ENCODE measurements at places on chromosomes 3 and 15.

GRCh38 chr3:151002003-151002981 lies 29.8 kb upstream of the CLRN1 start:
- DNase-seq, result no peak

DNA sequence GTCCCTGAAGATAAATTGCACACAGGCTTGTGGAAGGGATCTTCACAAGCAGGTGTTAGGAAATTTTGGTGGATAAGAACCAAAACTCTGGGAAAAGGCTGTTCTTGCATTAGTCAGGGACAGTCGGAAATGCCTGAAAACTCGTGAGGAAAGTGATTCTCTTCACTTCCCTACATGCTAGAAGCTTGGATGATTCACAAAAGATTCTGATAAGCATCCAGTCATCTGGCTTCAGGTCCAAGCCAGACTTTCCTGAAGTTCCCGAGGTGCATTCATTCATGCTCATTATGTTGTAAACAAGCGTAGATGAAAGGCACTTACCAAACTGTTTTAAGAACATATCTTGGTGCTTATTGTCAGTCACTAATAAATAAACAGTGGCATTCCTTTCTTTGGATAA lies 1028.7 kb downstream of the NTRK3 start:
- DNase-seq, result no peak

- no peak for DNase-seq
Measured at GRCh38 chr3:10616321-10616720, 110.9 kb upstream of the ATP2B2 start.

- DNase-seq, result no peak
Measured at GRCh38 chr3:52373676-52374075, 57.6 kb downstream of the DNAH1 start.

GRCh38 chr3:155326901-155327300 lies 33.4 kb upstream of the STRIT1 start:
- no peak for DNase-seq

- no peak for DNase-seq
Measured at GRCh38 chr15:70141376-70142071, 43.8 kb upstream of the TLE3 start.

- DNase-seq, result no peak
Measured at GRCh38 chr3:65577843-65578430, 460.8 kb downstream of the MAGI1 start.

GRCh38 chr15:42134617-42135245 lies 21.7 kb downstream of the PLA2G4F start:
- DNase-seq, result no peak

DNA sequence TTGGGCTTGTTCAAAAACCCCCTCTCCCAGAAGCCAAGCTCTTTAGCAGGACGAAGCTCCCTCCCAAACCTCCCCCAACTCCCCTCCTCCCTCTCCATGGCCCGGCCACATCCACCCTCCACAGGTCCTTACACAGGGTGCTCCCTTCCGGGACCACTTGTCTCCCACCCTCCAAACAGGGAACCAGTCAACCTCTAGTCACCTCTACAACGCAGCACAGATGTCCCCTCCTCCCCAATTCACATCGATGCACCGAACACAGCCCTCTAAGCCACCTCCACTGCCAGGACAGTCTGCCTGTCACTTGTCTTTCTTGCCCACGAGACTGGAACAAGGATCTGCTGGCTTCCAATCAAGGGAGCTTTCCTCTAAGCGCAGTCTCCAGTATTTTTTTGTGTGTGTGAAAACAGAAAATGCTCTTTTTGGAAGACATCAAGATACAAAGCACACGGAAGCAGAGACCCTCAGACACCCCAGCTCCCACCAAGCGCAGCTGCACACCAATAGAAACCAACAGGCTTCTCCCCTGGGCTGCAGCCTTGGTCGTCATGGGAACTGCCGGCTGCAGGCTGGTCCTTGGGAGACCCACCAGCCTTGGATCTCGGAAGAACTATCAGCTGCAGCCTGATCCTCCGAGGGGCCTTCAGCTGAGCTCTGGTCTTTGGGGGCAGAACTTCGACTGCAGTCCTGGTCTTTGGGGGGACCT lies 26.5 kb downstream of the IQSEC1 start:
- no peak for DNase-seq

DNA sequence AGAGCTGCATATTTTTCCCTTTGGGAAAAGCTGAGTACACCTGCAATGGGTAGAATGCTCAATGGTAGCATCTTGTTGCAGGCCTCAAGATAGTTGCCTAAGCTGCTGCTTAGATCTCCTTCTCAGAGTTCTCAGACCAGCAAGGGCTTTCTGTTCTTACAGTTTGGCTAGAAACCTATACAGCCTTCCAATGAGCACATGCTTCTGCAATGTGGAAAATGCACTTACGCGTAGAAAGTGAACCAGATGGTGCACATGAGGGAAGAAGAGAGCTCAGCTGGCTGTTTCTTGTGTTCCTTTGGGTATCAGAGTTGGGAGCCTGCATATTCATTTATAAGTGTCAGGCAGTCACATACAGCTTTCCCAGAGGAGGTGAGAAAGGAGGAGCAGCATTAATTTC lies 136.4 kb downstream of the B3GALNT1 start:
- DNase-seq, result no peak

GRCh38 chr15:77024273-77025082 lies 29.6 kb downstream of the PSTPIP1 start:
- DNase-seq, result peak; percentile 62

- no peak for DNase-seq
Measured at GRCh38 chr3:23372285-23372684, 169.2 kb downstream of the UBE2E2 start.

- no peak for DNase-seq
Measured at GRCh38 chr3:127690823-127691452, 18.2 kb downstream of the ABTB1 start.

DNA sequence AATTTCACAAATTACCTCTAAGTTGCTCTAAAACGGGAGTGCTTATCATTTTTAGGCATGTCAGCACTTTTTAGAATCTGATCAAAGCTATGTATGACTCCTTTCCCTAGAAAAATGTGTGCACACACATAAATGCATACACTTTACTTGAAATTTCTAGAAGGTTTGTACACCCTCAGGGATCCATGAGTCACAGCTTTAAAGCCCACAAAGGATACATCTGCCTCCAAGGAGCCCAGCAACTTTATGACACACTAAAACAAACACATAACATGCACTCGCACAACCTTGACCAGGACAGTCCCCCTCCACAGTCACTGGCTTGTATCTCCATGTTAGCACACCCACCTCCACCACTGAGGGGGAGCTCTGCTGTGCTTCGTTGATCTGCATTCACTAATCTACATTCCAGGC lies 722.0 kb upstream of the CFAP20DC start:
- no peak for DNase-seq

DNA sequence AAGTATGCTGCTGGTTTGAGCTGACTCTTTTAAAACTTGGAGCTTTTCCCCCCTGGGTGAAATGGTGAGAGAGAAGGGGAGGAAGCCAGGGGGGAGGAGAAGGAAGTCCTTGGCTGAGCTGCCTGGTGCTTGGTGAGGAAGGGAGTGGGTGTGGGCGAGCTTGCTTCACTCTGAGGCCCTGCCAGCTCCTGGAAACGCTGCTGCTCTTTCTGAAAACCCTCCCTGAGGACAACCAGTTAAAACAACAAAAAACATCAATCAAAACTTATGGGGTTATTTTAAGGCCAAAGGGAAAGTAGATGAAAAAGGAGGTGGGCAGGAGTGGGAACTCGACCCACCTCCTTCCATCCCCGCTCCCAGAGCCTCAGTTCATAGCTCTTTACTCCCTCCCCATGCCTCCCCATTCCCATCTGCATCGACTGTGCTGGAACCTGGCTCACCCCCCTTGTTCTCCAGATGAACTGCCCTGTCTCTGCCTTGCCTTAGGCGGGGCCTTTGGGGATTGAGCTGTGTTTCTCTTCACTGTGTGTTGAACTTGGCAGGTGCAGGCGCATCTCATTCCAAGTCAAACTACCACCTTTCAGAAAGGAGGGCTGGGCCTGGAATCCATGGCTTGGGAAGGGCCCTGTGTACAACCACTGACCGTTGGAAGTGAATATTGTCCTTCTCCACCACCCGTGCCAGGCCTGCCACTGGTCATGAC lies 166.1 kb downstream of the ZNF621 start:
- DNase-seq, result no peak

DNA sequence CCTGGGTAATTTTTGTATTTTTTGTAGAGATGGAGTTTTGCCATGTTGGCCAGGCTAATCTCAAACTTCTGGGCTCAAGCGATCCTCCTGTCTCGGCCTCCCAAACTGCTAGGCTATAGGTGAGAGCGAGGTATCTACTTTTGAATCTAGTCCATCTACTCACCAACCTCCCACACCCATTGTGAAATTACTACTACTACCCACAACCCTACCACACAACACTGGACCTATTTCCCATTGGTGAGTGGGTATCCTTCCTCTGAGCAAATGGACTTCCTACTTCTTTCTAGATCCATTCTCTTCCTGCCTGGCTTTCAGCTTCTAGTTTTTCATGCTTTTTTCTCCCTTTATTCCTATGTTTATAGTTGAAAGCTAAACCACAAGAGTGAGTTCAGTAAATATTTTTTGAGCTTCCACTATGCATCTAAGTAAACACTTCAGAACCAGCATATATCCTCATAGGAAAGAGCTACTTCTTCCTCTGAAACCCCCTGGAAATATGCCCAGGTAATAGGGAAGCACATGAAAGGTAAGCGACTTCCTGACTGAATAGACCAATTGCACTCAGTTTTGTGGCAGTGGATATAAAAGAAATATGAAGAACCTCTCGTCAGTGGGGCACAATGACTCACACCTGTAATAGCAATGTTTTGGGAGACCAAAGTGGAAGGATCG lies 39.1 kb downstream of the MYO1E start:
- no peak for DNase-seq

- DNase-seq, result no peak
Measured at GRCh38 chr3:180922242-180922641, 9.8 kb downstream of the FXR1 start.

GRCh38 chr3:13746385-13746784 lies 133.5 kb downstream of the WNT7A start:
- no peak for DNase-seq

DNA sequence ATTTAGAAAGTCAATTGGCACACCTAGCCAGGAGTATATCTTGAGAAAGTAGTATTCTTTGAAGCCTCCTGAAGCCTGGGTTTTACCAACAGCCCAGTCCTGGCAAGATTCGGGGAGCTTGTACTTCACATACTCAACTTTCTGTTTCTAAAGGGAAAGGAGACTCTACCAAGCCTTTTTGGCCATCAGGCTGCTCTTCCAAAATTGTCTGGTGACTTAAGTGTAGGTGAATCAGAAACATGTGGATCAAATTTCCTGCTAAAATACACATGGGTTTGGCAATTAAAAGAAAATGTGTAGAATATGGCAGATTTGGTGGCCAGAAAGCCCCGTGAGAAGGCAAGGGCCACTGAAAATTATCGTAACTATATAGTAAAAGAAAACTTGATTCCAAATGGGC lies 15.9 kb upstream of the GREM1 start:
- no peak for DNase-seq

DNA sequence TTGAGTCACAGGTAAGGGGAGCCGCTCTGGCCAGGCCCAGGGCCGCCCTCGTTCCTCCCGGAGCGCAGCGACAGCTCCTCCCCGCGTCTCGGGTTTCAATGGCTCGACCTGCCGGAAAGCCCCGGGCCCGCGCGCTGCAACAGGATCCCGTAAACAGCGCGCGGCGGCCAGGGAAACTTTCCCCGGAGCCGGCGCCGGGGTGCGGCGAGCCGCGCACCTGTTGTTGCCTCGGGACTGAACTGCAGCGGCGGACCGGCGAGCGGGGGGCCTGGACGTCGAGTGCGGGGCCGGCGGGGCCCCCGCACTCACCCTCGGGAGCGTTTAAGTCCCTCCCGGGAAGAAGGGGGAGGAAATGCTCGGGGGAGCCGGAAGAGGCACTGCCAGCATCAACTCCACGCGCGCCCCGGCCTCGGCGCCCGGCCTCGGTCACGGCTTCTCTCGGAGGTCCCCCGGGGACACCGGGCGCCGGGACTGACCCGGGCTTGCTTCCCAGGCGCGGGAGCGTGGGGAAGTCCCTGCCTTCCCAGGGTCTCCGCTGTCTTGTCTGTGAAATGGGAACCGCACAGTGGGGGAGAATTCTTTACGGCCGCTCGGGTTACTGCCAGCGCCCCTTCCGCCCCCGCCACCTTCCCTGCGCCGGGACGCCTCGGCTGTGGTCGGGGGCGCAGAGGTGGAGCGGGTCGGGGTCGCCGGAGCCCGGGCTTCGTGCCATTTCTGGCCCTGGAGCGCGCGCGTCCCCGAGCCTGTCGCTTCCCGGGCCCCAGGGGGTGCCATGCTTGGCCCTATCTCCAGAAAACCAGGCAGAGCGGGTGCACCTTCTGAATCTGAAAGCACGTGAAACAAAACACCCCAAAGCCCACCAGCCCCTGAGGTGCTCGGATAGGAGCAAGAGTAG lies 7.5 kb upstream of the PGPEP1L start:
- DNase-seq, result no peak

DNA sequence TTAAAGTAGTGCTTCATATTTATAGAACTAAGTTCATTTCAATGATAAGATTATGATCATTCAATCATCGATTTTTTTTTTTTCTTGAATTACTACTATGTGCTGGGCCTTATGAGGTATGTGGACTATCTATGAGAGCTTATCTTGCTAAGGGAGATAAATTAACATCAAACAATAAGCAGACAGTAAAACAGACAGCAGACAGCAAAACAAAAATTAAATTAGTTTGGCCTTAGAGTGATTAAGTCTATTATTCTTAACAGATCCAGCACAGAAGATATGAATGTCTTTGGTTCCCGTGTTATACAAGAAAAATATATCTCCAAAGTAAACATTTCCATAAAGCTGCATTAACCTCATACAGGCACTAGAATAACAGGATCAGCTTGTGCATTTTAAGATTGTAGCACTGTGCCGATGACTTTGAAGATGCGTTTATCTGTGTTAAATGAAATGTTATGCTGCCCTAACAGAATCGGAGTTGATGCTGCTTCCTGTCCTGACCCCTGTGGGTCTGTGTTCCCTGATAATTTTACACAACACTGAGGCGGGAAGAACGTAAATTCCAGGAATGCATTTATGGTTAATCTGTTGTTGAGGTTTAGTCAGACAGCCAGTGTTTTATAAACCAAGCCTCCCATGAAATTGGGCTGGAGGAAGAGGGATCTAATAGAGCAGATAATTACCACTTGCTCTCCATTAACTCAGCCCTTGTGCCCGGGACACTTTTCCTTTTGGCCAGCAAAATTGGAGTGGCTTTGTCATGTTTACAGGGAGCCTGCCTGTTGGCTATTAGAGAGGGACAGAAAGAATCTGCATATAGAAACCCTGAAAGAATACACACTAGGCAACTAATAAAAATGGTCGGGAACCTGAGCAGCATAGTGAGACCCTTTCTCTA lies 80.8 kb downstream of the GHSR start:
- no peak for DNase-seq

DNA sequence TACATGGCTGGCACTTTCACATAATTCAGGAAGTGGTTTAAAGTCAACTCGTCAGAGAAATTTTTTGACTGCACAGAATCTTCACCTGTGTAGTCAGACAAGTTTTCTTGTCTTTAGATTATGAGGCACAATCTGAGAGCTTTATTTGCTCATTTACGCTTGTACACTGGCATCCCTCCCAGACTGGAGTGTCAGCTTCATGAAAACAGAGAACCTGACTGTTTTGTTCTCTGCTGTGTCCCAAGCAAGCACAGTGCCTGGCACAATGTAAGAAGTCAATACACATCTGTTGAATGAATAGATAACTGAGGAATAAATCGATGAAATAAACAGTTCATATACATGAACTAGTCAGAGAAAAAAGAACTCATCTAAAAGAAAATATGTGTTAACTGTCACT lies 846.1 kb upstream of the CFAP20DC start:
- DNase-seq, result no peak
